ENCODE measurements at places on chromosomes 1 and 21. TPM values are rescaled to one million over a fixed set of nuclear protein-coding genes. Genes with fewer than 3 reads are reported as not detected.

KCNK2 gene
- 3.3 TPM for total RNA-seq

DNA sequence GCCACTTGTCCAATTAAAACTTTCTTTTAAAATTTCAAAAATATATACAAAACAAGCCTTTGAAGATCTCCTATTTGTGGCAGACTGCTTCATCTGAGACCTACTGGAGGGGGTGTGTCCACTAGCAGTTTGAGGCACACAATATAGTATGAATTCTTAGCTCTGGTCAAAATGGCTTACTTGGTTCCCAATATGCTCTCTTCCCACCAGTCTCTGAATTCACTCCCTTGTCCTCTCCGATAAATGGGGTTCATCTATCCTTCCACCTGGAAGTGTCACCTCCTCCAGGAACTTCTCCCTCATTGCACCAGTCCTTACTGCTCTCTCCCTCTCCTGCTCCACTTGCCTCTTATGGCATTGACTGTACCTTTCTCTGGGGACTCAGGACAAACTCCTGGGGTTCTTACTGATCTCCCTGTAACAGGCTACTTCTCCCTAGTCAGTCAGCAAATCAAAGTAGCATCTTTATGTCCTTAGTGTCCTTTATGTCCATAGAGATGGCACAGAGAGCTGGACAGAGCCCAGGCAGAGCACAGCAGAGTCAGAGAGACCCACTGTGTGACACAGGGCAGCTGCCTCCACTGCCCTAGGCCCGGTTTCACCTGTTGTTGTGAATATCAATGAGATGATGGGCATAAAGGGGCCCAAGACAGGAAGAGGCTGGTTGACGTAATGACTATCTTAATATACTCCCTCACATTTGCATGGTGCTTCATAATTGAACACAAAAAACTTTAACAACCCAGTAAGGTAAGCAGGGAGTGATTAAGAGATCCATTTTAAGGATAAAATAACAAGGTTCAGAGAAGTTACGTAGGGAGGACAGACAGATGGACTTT lies 3.6 kb downstream of the ASAP3 start:
- no peak for DNase-seq

DNA sequence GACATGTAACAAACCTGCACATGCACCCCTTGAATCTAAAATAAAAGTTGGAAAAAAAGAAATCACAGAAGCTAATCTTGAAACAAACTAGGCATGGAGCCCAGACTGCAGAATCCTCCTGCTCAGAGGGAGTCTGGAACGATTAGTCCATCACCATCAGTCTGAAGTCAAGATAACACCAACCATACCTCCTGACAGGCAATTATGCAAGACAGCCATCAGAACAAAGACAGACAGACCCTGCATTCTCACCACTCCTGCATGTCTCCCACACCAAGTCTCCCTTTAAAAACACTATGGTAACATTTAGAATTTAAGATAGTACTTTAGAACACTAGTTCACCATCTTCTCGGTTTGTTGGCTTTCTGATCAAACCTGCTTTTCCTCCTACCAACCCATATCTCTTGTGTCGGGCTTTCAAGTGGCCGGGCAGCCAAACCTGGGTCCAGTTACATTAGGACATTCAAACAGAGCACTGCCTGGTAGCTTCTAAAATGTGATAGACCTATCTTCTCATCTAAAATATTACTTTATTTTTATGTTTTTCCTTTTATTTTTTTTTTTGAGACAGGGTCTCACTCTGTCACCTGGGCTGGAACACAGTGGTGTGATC lies 10.1 kb downstream of the YARS1 start:
- no peak for DNase-seq

DNA sequence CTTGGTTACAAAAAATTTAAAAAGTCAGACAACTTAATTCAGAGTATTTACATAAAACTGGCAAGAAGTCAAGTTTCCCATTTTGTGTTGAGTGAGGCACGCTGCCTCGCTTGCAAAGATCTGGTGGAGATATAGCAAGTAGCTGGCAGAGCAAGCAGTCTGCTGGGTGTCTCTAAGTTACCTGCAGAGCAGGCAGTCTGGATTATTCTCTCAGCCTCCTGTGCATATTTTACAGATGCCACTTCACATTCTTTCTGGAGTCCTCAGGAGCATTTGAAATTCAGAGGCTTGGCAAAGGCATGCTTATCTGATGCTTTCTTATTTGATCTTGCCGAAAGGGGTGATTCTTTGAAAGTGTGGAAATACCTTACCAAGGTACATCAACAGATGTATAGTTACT lies 640.4 kb upstream of the ADGRL4 start:
- no peak for DNase-seq

Measured in urinary bladder (tissue), 4 donors.